ENCODE measurements at places on chromosomes 1 and 21.

DNA sequence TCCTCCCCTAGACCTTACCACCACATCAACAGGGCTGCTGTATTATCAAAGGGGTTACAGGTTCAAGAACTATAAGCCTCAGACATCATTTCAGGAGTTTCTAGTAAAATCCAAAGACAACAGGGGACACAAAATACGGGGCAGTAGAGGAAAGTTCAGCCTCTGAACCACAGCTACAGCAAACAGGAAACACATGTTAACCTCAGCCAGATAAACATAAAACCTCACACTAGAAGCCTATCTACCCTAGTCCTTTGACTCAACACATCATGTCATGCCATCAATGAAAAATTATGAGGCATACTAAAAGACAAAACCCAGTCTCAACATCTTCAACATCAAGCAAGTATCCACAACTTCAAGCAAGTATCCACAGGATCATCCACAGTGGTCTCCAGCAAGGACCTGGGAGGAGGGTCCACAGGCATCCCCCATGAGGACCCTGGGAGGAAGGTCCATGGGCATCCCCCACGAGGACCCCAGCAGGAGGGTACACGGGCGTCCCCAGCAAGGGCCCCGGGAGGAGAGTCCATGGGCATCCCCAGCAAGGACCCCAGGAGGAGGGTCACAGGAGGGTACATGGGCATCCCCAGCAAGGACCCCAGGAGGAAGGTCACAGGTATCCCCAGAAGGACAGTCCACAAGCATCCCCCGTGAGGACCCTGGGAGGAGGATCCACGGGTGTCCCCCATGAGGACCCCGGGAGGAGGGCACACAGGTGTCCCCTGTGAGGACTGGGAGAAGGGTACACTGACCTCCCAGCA, 440.0 kb downstream of the MATN1 start:
- DNase-seq = no peak

DNA sequence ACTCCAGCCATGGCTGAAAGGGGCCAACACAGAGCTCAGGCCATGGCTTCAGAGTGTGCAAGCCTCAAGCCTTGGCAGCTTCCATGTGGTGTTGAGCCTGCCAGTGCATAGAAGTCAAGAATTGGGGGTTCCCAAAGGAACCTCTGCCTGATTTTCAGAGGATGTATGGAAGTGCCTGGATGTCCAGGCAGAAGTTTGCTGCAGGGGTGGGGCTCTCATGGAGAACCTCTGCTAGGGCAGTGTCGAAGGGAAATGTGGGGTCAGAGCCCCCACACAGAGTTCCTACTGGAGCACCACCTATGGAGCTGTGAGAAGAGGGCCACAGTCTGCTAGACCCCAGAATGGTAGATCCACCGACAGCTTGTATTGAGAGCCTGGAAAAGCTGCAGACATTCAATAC, 29.8 kb upstream of the CD55 start:
- DNase-seq = no peak

- DNase-seq = no peak
Observed at GRCh38 chr1:209863766-209864485, 36.2 kb downstream of the UTP25 start.

DNA sequence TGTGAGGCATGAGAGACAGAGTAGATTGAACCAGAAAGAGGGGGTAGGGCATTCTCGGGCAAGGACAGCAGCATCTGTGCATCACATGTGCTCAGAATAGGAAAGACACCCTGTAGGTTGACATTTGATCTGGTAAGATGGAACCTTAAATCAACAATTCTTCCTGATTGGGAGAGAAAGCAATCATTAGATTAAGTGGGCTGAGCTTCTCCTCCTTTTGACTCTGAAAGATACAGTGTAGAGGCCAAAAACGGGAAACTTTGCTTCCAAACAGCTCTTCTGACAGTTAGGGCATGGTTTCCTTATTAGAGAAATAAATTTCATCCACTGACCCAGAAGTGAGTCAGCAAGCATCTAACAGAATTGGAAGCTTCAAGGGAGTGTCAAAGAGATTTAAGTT, 9.7 kb downstream of the KIF14 start:
- DNase-seq = no peak

DNA sequence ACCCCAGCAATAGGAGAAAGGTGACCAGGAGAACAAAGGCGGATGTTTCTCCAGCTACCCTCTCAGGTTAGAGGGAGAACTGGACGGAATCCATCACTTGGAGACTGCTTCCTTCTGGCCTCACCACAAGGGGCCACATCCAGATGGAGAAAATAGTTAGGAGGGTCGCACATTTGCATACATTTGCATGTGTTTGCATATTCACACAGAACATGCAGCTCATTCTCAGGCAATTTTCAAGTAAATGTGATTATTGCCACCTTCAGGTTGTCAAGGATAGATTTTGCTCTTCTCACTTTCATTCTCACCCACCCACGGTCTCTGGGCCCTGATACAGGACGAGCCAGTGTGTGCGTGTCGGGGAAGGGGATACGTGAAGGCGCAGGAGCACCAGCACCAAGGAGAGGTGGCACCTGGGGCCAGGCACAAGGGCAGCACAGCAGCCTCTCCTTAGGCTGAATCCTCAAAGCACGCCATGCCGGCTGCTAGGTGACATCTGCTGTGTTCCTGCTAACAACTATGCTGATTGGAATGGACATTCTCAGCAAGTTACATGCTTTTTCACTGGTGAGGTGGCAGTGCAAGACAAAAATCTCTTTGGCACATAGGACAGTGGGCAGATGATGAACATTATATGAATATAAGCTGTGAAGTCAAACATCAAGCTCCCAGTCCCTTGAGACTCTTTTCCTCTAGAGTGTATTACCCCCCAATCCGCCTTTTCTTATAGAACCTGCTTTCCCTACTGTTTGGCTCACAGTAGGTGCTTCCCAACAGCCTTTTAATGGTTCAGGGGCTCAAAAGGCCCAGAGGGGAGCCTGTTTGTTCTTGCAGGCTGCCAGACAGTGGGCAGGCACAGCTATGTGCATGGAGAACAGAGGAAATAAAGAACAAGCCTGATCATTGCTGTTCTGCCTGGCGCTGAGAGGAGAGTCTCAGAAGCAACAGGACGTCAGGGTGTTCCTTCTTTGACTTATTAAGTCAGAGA, 14.3 kb downstream of the ACKR1 start:
- DNase-seq = no peak

GRCh38 chr1:226672339-226672762, 66.7 kb downstream of the ITPKB start:
- DNase-seq = no peak

- no peak for DNase-seq
Observed at GRCh38 chr1:182366596-182366995, 25.0 kb downstream of the GLUL start.

DNA sequence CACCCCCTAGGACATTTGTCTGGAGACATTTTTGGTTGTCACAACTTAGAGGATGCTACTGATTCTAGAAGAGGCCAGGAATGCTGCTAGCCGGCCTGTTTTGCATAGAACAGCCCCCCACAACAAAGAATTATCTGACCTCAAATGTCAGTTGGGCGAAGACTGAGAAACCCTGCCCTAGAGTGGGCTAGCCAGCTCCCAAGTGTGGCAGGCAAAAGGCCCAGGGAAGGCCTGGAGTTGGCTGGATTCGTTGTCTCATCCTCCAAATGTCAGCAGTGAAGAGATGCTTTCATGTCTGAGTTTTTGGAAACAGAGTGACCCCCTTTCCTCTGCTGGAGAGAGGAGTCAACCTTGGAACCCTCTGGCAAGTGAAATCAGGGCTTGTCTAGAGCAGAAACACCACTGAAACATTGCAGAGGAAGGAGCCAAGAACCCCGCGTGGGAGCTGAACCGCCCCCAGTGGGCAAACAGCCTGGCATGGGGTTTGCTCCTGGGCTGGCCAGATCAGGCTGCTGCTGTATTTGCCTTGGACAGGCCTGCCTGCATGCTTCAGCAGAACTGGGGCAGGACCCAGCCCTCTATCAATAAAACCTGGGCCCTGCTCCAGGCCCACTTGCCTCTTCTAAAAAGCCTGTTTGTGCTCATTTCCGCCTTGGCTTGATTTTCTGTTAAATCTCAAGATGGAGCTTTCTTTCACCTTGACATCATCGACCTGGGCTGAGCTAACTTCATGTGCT, 32.9 kb downstream of the RASSF5 start:
- DNase-seq = peak; percentile 83

DNA sequence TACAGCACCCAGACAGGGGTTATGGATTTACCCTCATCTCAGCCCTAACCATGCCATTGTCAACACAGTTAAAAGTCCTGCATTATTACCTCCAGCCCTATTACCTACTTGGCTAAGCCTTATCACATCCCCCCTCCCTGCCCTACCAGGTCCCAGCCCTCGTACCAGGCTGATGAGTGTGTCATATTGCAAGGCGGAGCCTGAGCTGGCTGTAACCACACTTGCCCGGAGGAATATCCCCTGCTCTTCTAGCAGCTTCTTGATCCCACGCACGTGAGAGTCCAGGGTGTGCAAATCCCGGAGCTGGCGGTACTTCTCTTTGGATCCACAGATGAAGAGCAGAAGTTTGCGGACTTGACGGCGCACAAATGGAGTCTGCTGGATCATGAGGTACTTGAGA, 87.4 kb downstream of the UBR4 start:
- no peak for DNase-seq

GRCh38 chr1:244393604-244394176, 58.0 kb downstream of the ADSS2 start:
- no peak for DNase-seq

DNA sequence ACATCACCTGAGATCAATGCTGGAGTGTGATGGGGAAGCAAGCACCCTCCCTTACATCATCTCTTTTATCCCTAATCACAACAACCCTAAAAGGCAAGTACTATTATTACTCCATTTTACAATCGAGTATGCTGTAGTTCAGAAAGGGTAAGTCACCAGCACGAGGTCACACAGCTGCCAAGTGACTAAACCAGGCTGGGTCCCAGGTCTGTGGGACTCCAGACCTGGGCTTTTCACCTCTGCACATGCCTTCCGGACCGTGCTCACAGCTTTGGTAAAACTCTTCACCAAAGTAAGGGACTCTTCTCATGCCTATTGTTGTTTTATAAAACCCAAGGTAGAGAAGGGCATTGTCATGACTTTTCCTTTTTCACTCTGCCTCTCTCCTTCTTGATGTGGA, 130.9 kb downstream of the DMRTB1 start:
- no peak for DNase-seq

- DNase-seq = no peak
Observed at GRCh38 chr1:78052685-78053405, 7.1 kb downstream of the GIPC2 start.

GRCh38 chr1:161933592-161934588, 89.8 kb downstream of the OLFML2B start:
- DNase-seq = no peak

- no peak for DNase-seq
Observed at GRCh38 chr1:205168291-205168690, 43.2 kb downstream of the DSTYK start.

DNA sequence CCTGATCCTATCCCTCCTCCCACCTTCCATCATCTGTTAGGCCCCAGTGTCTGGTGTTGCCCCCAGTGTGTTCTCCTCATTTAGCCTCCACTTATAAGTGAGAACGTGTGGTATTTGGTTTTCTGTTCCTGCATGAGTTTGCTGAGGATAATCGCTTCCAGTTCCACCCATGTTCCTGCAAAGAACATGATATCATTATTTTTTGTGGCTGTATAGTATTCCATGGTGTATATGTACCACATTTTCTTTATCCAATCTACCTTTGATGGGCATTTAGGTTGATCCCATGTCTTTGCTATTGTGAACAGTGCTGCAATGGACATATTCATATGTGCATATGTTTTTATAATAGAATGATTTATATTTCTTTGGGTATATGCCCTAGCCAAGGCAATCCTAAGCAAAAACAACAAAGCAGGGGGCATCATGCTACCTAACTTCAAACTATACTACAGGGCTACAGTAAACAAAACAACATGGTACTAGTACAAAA, 142.9 kb downstream of the TNFSF18 start:
- no peak for DNase-seq

DNA sequence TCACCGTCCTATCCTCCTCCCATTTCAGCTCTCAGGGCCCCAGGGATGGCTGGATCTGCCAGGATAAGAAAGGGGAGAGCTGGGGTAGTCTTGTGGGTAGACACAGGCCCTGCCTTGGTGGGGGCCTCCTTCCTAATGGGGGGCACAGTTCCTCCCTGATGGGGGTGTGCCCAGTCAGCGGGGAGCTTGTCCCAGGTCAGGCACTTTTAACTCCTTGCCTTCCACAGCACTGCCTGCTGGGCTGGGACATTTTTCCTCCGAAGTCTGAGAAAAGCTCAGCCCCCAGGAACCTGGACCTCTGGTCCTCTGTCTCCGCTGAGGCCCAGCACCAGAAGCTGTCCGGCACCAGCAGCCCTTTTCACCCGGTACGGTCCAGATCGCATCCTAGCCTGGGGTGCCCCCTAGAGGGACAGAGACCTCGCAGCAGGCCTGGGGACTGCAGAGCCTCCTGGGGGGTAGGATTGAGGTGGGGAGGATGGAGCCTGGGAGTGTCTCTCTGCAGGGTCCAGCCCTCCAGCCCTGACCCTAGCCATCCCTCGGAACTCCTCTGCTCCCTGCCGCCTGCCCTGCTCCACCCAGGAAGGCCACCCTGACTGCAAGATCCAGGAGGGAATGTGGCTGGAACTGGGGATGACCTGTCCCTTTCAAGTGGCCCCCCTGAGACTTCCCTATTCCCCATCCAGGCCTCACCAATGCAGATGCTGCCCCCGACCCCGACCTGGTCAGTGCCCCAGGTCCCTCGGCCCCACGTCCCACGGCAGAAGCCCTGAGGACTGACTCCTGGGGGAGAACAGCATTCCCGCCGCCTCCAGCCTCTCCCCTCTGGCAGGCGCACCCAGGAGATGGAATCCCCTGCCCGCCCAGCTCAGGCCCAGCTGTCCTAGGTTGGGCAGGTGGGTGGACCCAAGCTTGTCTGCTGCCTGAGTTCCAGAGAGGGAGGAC, 12.0 kb downstream of the MIIP start:
- DNase-seq = no peak

DNA sequence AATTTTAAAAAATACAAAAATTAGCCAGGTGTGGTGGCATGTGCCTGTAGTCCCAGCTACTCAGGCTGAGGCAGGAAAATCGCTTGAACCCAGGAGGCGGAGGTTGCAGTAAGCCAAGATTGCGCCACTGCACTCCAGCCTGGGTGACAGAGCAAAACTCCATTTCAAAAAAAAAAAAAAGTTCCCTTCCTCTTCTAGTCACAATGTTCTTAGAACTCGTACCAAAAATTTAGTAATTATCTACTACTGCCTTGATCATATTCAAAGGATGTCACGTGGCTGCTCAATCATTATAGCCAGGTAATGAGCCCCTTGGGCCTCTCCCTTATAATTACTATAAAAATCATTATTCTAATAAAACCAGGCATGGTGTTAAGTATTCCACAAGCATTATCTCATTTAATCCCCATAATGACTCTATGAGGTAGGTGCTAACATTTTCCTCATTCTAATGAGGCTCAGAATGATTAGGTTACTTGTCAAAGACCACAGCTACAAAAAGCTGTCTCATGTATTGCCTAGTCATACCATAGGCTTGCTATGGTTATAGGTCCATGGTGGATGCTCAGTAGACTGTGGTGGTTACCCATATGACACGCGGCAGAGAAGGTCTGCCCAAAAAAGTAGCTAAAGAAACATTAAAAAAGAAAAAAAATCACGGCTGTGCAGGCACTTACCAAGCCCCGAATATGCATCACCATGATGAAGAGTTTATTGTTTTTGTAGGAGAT, 15.5 kb upstream of the PPP1R15B start:
- no peak for DNase-seq

Data from NCI-H1092 (cell line).